ENCODE measurements at places on chromosomes 5 and 9.

GRCh38 chr9:74887981-74888370 is 255 bp upstream of the TRPM6 start:
- no peak for DNase-seq

GRCh38 chr5:133072021-133072420 is 20.2 kb downstream of the HSPA4 start:
- DNase-seq = no peak

DNA sequence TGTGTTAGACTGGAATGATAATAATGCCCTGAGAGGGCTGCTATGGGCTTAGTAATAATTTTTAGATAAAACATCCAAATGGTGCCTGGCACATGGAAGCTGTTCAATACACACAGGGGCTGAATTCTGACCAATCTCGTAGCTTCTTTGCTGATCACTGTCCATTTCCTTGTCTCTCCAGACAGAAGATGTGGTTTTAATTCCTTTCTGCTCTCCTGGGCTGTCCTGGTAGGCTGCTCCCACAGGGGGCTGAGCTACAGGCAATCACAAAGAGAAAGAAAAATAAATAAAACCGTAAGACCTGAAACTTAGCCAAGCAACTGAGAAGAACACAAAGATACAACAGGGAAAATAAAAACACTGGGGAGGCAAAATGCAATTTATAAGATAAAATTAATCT is 136.5 kb downstream of the CDK5RAP2 start:
- no peak for DNase-seq

DNA sequence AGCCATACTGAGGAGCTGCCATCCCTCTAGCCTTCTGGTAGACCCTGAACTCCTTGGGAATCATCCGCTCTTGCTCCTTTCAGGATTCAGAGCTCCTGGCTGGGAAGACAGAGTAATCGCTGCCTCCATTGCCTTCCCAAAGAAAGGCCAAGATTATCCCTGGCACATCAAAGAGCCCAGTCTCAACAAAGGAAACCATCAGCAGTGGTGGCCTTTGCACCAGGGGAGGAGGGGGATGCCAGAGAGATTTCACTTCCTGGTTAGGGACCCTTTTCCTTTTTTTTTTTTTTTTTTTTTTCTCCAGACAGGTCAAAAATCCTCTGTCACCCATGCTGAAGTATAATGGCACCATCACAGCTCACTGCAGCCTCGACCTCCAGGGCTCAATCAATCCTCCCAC is 16.0 kb upstream of the ERGIC1 start:
- DNase-seq = no peak

GRCh38 chr5:179274321-179275315 is 70.6 kb downstream of the ADAMTS2 start:
- no peak for DNase-seq

GRCh38 chr5:95445995-95446394 is 54.8 kb downstream of the FAM81B start:
- DNase-seq = no peak

GRCh38 chr5:97400537-97400936 is 217.5 kb upstream of the RIOK2 start:
- no peak for DNase-seq

- DNase-seq = no peak
Observed at GRCh38 chr5:94431696-94432095, 186.7 kb downstream of the KIAA0825 start.

- DNase-seq = no peak
Observed at GRCh38 chr5:74538206-74538661, 102.3 kb downstream of the ENC1 start.

- DNase-seq = no peak
Observed at GRCh38 chr5:151233616-151234085, 9.8 kb upstream of the CCDC69 start.

DNA sequence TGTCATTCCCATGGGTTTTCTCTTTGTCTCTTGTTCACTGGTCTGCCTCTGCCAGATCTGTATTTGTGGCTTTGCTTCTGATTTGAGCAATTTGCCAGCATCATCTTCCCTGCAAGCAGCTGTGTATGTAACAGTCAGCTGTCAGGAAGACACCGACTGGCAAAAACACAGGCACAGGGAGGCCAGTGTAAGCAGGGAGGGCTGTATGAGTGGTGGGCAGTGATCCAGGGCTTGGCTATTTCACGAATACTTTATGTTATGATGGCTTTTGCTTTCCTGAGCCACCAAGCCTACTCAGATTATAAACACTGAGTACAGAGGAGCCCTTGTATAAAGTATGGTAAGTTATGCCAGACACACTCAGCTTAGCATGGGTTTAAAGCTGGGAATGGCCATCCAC is 11.6 kb downstream of the BNIP1 start:
- no peak for DNase-seq

DNA sequence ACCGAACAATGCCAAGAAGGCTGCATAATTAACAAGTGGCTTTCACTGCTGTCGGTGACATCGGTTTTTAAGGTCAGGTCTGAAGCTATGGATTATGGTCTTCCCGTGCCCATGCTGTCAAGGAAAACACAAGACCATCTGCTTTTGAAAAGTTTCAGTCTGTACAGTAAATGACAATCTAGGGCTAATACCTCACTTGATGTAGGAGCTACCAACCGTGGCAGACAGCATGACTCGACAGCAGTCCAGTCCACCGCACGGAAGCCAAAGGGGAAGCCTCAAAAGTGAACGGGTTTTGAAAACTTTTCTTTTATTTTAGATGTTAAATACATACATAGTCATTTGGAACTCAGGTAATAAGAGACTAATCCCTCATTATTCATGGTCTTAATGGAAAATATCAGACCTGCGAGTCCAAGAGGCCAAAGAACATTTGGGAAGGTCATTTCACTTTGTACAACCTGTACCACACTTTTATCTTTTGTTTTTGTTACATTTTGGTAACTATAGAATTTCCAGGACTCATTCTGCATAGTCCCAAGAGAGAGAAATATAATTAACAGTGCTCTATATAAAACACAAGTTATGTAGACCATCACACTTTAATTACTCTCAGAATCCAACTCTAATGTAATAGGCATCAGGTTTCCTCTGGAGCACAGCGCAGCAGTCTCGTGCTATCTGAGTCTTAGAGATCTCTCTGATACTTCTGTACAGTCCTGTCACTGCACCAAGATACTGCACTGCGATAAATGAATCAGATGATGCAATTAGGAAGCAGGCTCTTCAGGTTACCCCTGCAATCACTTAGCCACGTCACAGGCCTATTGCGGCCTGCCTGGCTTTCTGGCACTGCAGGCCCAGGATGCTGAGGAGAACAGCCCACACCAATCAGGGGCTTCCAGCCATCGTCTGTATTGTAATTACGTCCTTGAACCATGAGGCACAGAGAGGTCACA is 184.9 kb downstream of the FANCC start:
- no peak for DNase-seq

DNA sequence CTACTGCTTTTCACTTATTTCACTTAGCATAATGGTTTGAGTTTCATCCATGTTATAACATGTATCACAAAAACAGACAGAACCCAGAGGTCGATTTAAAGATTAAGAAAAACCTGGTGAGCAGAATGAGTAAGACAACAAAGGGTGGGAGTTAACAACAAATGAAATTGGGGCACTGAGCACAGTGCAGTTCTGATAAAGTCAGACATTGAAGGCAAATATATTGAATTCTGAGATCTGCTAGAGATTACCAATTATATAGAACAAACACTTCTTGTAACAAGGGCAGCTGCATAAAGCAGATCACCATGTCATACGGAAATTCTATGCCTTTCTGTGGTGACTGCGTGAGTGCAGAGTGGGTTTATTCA is 517.3 kb upstream of the RORB start:
- DNase-seq = no peak

GRCh38 chr9:8020186-8020585 is 220.6 kb upstream of the DMAC1 start:
- DNase-seq = no peak

GRCh38 chr5:191036-191948 is at the start of gene LRRC14B:
Gene LRRC14B (plus strand): TSS chr5:191495. CDS start chr5:191539, 44 bp downstream.
- DNase-seq = no peak

- no peak for DNase-seq
Observed at GRCh38 chr5:50547303-50547702, 106.2 kb upstream of the EMB start.

- DNase-seq = no peak
Observed at GRCh38 chr9:5835808-5836207, 2.9 kb upstream of the ERMP1 start.

DNA sequence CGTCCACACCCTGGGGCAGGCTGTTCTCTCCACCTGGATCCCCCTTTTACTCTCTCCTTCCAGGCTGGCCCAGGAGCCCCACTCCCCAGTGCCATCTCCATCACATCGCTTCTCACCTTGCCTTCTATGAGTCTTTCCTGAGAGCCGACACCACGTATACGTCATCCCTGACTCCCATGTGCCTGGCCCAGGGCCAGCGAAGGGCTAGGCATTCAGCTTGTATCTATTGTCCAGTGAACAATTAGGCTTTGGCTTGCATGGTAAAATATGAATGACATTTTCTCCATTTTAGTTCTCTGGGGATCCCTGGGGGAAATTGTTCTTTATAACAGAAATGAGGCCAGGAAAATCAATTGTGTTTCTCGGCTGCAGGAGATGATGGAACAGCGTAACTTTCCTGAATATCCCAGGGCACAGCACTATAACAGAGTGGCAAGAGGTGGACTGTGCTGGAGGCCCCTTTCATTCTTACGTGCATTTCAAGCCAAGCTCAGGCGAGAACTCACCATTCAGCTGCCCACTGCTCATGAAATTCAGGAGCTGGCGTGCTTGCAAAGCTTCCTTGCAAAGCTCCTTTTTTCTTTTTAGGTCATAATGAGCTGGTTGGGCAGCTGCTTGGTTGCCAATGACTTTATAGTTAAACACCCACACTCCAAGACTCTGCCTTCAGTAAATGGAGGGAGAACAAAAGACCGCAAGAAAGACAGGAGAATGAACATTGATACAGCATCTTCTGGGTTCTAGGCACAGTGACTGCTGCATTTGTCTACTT is 37.7 kb downstream of the NSG2 start:
- no peak for DNase-seq

GRCh38 chr9:130971294-130971849 is 32.3 kb upstream of the FIBCD1 start:
- DNase-seq = no peak

DNA sequence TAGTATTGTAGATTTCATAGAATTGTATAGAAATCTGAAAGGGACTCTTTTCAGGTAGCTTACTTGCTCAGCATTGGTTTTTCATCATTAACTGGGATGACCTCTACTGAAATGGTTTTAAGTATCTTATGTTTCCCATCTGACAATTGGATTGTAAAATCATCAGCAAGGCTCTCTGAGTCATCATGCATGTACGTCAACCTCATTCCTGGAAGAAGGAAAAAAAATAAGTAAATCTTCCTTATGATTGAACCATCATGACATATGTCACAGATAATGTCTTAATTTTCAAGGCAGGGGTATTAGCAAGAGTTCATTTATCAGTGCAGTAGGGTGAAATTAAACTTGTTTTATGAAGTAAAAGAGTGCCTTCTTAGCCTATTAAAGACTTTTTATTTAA is 74.9 kb upstream of the CER1 start:
- DNase-seq = no peak

- DNase-seq = no peak
Observed at GRCh38 chr5:76050134-76050533, 33.0 kb upstream of the SV2C start.

DNA sequence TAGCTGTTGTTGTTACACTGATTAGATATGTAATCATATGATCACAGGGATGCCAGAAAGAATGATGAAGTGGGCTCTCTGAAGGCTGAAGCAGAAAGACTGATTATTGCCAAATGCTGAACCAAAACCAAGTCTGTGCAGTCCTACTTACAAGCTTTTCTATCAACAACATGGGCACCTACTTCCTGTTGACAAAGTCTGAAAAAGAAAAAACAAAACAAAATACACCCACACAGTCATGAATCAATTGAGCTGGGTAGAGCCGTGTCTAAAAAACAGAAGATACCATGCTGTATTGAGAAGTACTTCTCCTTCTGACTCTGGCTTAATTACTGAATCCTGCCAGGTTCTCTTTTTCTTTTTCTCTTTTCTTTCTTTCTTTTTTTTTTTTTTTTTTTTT is 363.4 kb downstream of the RAB3C start:
- no peak for DNase-seq

GRCh38 chr9:21672140-21672539 is 130.3 kb upstream of the MTAP start:
- no peak for DNase-seq

- no peak for DNase-seq
Observed at GRCh38 chr9:85469041-85469440, 272.7 kb downstream of the AGTPBP1 start.

DNA sequence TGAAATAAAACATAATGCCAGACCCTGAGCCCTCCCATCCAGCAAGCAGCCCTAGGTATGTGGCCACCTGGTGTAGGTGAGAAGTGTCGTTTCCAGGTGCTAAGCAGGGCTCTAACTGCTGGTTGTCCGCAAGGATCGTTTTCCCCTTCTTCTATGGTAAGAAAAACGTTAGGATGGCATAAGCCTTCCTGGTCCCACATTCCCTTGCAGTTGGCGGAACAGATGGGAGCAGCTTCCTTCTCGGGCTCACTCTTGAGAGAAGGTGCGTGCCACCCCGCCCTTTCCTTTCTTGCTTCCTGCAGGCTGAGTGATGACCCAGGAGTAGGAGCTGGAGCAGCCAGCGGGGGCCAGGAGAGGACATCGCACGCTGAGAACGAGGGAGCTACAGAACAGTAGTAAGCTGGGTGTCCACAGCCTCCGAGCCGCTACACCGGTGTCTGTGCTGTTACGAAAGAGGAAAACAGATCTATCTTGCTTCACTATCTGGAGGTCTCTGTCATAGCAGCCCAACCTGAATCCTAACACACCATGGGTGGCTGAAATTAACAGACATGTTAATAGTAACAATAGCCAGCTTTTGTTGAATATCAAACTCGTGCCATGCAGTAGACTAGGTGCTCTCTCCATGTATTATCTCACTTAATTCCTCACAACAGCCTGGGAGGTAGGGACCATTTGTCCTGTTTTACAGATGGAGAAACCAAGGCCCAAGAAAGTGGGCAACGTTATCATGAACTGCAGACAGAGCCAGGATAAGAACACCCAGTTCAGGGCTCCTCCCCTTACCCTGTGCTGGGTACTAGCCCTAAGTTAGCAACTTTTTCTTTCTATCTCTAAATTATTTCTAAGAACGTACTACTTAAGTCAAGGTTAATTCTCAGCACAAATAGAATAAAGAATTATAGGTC is 139.8 kb downstream of the COL23A1 start:
- DNase-seq = no peak

GRCh38 chr9:128781187-128782070 is 5.6 kb upstream of the TBC1D13 start:
- no peak for DNase-seq

DNA sequence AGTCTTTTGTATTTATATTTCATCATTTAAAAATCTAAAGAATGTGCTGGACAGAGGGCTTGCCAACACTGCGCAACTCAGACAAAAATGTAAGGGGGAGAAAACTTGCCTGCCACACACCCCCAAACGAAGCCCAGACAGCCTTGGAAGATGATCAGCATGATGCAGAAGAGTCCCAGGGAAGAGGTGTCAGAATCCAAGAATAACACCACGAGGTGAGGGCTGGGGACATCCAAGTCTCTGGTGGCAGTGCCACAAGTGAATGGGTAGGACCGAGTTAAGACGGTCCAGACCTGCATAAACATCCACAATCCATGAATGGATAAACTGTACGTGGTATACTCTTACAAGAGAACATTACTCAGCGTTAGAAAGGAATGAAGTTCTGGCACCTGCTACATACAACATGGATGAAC is 10.4 kb downstream of the EPB41L4B start:
- DNase-seq = no peak

- DNase-seq = no peak
Observed at GRCh38 chr5:23742701-23743100, 235.3 kb downstream of the PRDM9 start.

GRCh38 chr5:10576121-10576789 is 12.4 kb downstream of the ANKRD33B start:
- no peak for DNase-seq
